ENCODE measurements at places on chromosomes 11 and 22. TPM values are rescaled to one million over a fixed set of nuclear protein-coding genes. Genes with fewer than 3 reads are reported as not detected.

DNA sequence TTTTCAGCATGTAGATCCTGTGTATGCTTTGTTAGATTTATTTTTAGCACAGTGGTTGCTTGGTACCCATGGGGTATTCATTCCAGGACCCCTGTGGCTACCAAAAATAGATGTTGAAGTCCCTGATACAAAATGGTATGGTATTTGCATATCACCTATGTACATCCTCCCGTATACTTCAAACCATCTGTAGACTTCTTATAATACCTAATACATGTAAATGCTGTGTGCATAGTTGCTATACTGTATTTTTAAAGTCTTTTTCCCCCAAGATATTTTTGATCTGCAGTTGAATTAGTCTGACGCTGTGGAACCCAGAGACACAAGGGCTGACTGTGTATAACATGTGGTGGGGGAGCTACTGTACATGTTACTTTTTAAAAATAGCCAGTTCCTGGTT is 101.1 kb downstream of the ATXN10 start:
- H3K27me3 ChIP-seq: no peaks in the 10 kb centered on the region
- DNase-seq: no peak

GRCh38 chr11:2549876-2550605 is 105.2 kb downstream of the KCNQ1 start:
- DNase-seq: no peak
- H3K27ac ChIP-seq: no peak overlapping the region
- no peaks in the 10 kb centered on the region for H3K4me1 ChIP-seq
- no peak overlapping the region for H3K4me3 ChIP-seq

DNA sequence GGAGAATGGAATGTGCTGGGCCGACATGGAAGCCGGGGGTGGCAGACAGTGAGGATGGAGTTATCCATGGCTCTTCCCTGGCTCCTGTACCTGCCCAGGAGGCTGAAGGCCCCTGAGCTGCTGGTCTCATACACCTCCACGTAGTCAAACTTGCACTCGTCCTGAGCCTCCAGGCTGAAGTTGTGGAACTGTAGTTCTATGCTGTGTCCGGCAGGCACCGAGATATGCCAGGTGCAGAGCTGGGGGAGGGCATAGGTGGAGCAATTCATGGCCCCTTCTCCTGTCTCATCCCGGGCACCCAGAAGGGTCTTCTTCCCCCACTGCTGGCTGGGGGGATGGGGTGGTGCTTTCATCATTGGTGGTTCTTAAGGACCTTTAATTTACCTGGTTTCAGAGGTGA is 2.8 kb downstream of the MFRP start:
- DNase-seq: no peak
- no peaks in the 10 kb centered on the region for H3K36me3 ChIP-seq
- H3K27ac ChIP-seq: no peak overlapping the region
- H3K4me1 ChIP-seq: peaks cover under 1% of the 10 kb centered on the region
- peaks cover 41% of the 10 kb centered on the region for H3K27me3 ChIP-seq

- no peaks in the 10 kb centered on the region for H3K4me1 ChIP-seq
- H3K36me3 ChIP-seq: no peaks in the 10 kb centered on the region
- no peak for DNase-seq
- no peak overlapping the region for H3K27ac ChIP-seq
Observed at GRCh38 chr11:117442869-117443239, 115.2 kb downstream of the CEP164 start.

DNA sequence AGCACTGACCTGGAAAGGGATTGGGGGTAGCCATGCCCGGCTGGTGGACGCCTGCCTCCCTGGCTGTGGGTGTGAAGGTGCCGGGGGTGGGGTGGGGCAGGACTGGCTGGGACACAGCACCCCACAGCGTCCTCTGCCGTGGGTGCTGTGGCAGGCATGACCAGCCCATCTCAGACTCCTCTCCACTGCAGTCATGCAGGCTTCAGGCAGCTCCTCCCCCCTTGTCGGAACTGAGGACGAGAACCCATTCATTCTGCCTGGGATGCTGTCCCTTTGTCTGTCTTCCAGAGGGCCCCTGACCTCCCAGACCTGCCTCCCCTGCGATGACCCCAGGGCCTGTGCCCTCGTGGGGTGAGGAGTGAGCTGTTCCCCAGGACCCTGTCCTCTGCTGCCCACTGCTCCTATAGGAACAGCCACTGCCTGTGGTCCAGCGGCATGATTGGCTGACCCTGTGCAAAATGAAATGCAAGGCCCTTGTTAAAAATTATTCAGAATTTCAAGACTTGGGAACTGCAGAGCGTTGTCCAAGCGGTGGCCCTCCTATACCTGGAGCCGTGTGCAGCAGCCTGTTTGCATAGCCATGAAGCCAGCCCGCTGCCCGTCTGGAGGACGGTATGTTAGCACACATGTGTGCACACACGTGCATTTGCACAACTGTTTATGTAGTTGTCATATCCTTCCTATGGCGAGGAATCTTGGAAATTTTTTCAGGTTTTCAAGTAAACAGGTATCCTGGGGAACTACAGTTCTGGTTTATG is 1122.3 kb downstream of the BRD1 start:
- H3K4me3 ChIP-seq: no peak overlapping the region
- H3K36me3 ChIP-seq: no peaks in the 10 kb centered on the region
- no peaks in the 10 kb centered on the region for H3K4me1 ChIP-seq
- no peak for DNase-seq
- no peaks in the 10 kb centered on the region for H3K27me3 ChIP-seq
- no peak overlapping the region for H3K27ac ChIP-seq

DNA sequence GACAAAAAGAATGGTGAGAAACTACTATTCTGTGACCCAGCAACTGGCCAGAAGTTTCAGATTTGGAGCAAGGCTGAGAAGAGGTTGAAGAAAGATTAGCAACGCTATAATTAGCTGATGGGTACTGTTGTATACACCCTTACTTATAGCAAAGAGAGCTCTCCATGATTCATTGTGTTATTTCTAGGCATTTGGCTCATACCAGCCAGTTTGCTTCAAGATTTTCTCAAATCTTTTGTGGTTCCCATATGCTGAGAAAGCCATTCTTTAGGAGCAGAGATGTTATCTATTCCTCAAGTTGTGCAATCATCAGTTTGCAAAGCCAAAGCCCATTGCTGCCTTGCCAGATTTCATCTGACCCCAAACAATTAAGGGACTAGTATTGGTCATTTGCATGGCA is 179.4 kb downstream of the ETS1 start:
- DNase-seq: no peak
- no peaks in the 10 kb centered on the region for H3K27me3 ChIP-seq
- no peak overlapping the region for H3K27ac ChIP-seq
- H3K4me1 ChIP-seq: peaks cover 19% of the 10 kb centered on the region
- no peaks in the 10 kb centered on the region for H3K36me3 ChIP-seq

DNA sequence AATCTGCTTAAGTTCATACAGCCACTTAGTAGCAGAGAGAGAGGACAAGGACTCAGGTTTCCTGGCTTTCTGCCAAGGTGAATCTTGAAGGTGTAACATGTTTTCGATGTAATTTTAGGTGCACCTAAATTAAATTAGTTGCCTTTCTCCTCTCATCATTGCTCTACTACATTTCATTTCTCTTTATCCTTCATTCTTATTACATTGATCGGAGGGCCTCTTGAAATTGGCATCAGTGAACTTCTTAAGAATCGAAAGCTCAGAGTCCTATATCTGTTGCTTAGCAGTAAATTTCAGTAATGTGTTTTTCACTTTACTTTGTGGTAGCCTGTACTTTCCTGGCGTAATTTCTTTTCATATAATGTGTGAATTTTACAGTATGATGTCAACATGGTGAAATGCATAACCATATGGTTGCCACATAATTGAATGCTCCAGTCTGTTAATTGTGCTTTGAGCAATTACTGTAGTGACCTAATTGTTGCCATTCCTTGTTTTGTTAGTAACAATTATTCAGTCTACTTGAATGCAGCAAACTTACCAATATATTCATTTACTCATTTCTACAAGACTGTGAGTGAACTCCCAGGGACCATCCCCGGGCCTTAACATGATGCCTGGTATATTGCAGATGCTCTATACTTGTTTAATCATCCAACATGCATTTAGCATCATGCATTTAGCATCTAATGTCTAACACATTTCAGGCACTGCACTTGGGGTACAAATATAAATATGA is 138.1 kb downstream of the MAML2 start:
- H3K4me3 ChIP-seq: no peak overlapping the region
- DNase-seq: peak; percentile 65
- no peaks in the 10 kb centered on the region for H3K36me3 ChIP-seq
- H3K27me3 ChIP-seq: no peaks in the 10 kb centered on the region

- no peaks in the 10 kb centered on the region for H3K27me3 ChIP-seq
- H3K4me3 ChIP-seq: no peak overlapping the region
- DNase-seq: no peak
- H3K4me1 ChIP-seq: no peaks in the 10 kb centered on the region
- no peaks in the 10 kb centered on the region for H3K36me3 ChIP-seq
Observed at GRCh38 chr11:90639461-90639993, 416.7 kb upstream of the CHORDC1 start.

DNA sequence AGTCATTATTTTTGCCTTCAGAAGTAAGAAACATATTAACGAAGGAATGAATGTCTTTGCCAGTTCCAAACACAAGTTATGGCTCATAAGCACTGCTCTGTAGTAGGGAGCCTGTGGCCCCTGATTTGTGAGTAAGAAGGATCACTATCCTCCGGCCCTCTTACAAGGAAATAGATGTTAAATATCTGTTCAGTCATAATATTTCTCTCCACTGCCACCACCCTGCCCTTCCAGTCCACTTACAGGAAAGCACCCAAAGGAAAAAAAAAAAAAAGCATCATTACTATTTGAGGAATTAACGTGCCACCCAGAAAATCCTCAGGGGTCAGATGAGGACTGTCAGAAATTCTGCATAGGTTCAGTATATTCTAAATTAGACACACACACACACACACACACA is 123.4 kb downstream of the ETS1 start:
- H3K36me3 ChIP-seq: peaks cover 84% of the 10 kb centered on the region
- H3K27ac ChIP-seq: no peak overlapping the region
- no peak for DNase-seq
- H3K4me3 ChIP-seq: no peak overlapping the region
- H3K27me3 ChIP-seq: no peaks in the 10 kb centered on the region
- peaks cover 90% of the 10 kb centered on the region for H3K4me1 ChIP-seq

- H3K27ac ChIP-seq: no peak overlapping the region
- no peaks in the 10 kb centered on the region for H3K4me1 ChIP-seq
- DNase-seq: no peak
- H3K4me3 ChIP-seq: no peak overlapping the region
- H3K27me3 ChIP-seq: no peaks in the 10 kb centered on the region
- no peaks in the 10 kb centered on the region for H3K36me3 ChIP-seq
Observed at GRCh38 chr11:110249066-110249465, 47.3 kb downstream of the RDX start.

The CAPRIN1 gene
- polyA plus RNA-seq: 75.2 TPM

The BIRC3 gene
- 36.7 TPM for polyA plus RNA-seq

The SCUBE1 gene
- polyA plus RNA-seq: not detected
